ENCODE measurements at places on chromosomes 6 and 20. TPM values are rescaled to one million over a fixed set of nuclear protein-coding genes. Genes with fewer than 3 reads are reported as not detected.

BANF2 gene
- total RNA-seq, result not detected

FAXC gene
- total RNA-seq, result 2.0 TPM

DEFB123 gene
- not detected for total RNA-seq

C6orf58 gene
- 0.20 TPM for total RNA-seq

PGM3 gene
- 57.5 TPM for total RNA-seq

AGER gene
- 2.7 TPM for total RNA-seq

C2 gene
- total RNA-seq, result 4.9 TPM

SPACA1 gene
- total RNA-seq, result not detected

TRIM31 gene
- total RNA-seq, result not detected

TRERF1 gene
- 6.2 TPM for total RNA-seq

MTRF1L gene
- 15.9 TPM for total RNA-seq

EFCAB8 gene
- total RNA-seq, result not detected

HUS1B gene
- 1.1 TPM for total RNA-seq

ANKRD66 gene
- total RNA-seq, result not detected

CNR1 gene
- total RNA-seq, result 1.8 TPM

MAK gene
- total RNA-seq, result 0.10 TPM

HFE gene
- total RNA-seq, result 4.6 TPM

DLL1 gene
- total RNA-seq, result 11.2 TPM

BCAS4 gene
- total RNA-seq, result 2.1 TPM

PPP1R14C gene
- 18.3 TPM for total RNA-seq

MATN4 gene
- 0.99 TPM for total RNA-seq

SLC22A7 gene
- total RNA-seq, result not detected

OOEP gene
- not detected for total RNA-seq

LHFPL5 gene
- not detected for total RNA-seq

SALL4 gene
- total RNA-seq, result 2.7 TPM

CCDC167 gene
- total RNA-seq, result 7.4 TPM

SMPDL3A gene
- 20.7 TPM for total RNA-seq

ZFP57 gene
- total RNA-seq, result 0.59 TPM

UNC93A gene
- 0.69 TPM for total RNA-seq

TFAP2D gene
- total RNA-seq, result not detected

EYS gene
- total RNA-seq, result 0.69 TPM

C6orf120 gene
- 22.0 TPM for total RNA-seq

SASH1 gene
- 106 TPM for total RNA-seq

COL20A1 gene
- total RNA-seq, result 2.0 TPM

HS3ST5 gene
- 0.30 TPM for total RNA-seq

ATP9A gene
- 24.6 TPM for total RNA-seq

RAET1L gene
- 2.8 TPM for total RNA-seq

GMEB2 gene
- total RNA-seq, result 6.4 TPM

SEMG1 gene
- total RNA-seq, result not detected
